ENCODE measurements at places on chromosomes 1 and 21. TPM values are rescaled to one million over a fixed set of nuclear protein-coding genes. Genes with fewer than 3 reads are reported as not detected.

The CBS gene
- polyA plus RNA-seq, result 93.6 TPM

DNA sequence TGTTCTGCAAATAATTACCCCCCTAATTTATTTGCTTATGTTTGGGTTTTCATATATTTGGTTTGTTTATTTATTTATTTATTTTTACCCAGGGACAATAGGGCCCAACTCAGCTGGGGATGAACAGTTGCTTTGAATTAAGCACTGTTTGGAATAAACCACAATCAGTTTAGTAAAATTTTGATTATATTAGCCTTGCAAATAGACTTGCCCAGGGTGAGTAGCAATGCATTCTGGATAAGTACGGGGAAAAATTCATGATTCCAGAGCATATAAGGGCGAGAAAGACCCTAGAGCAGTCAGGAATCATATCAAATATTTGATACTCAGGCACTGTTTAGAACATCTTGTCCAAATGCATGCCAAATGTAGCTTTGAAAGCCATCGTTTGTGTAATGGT lies 242.7 kb downstream of the OMA1 start:
- H3K27ac ChIP-seq, result no peak overlapping the region
- H3K4me3 ChIP-seq, result no peak overlapping the region
- H3K4me1 ChIP-seq, result peaks cover 4% of the 10 kb centered on the region
- no peaks in the 10 kb centered on the region for H3K36me3 ChIP-seq
- H3K27me3 ChIP-seq, result no peaks in the 10 kb centered on the region

The OBSCN gene
- 87.1 TPM for polyA plus RNA-seq

DNA sequence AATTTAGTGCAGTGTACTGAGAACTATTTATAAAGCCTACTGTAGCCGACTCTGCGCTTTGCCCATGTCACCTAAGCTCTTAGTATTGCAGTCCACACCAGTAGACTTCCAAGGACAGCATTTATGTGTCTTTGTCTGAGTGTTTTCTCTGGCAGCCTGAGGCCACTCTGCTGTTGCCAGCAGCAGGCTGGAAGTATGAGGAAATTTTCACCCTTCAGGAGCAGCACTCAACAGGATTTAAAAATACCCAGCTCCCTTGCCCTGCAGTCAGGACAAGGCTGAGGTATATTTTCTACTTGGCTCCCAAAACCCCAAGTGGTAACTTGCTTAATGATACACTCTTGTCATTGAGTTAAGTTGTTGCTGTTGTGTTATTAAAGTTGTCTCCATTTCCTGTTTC lies 230.1 kb downstream of the SRGAP2C start:
- peaks cover 12% of the 10 kb centered on the region for H3K4me1 ChIP-seq
- peak overlapping the region; percentile 83 for H3K27ac ChIP-seq
- H3K27me3 ChIP-seq, result no peaks in the 10 kb centered on the region
- H3K4me3 ChIP-seq, result no peak overlapping the region

- H3K27me3 ChIP-seq, result no peaks in the 10 kb centered on the region
- H3K4me3 ChIP-seq, result no peak overlapping the region
- H3K4me1 ChIP-seq, result peaks cover 12% of the 10 kb centered on the region
These were observed 33.5 kb downstream of the SCYL3 start for GRCh38 chr1:169860187-169860586.

The SERTAD4 gene
- polyA plus RNA-seq, result 1.4 TPM

DNA sequence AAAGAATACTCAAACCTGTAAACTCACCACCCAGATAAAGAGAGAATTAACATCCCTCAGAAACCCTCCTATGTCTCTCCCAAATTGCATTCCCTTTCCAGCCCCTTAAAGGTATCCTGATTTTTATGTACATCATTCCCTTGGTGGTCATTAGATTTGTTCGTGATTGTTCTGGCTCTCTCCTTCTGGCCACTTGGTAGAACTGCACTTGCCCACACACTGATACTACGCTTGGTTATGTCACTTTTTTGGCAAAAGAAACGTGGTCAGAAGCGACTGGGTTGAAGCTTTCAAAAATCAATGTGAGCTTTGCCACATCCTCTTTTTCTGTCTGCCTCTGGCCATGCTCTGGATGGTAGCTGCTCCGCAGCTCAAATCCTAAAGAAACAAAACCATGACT lies 76.3 kb downstream of the KRTAP19-8 start:
- no peaks in the 10 kb centered on the region for H3K4me1 ChIP-seq
- H3K36me3 ChIP-seq, result no peaks in the 10 kb centered on the region
- DNase-seq, result no peak
- no peaks in the 10 kb centered on the region for H3K27me3 ChIP-seq

- no peaks in the 10 kb centered on the region for H3K27me3 ChIP-seq
- DNase-seq, result peak; percentile 18
- H3K4me1 ChIP-seq, result peaks cover 8% of the 10 kb centered on the region
- H3K27ac ChIP-seq, result no peak overlapping the region
- peak overlapping the region; percentile 56 for H3K4me3 ChIP-seq
These were observed 1.4 kb downstream of the ZBTB8A start for GRCh38 chr1:32540605-32541004.

- H3K27me3 ChIP-seq, result no peaks in the 10 kb centered on the region
- peaks cover 6% of the 10 kb centered on the region for H3K4me1 ChIP-seq
- no peak for DNase-seq
These were observed 40.7 kb upstream of the CXADR start for GRCh38 chr21:17472182-17472581.

GRCh38 chr1:11787251-11787803 lies 18.4 kb downstream of the MTHFR start:
- peak overlapping the region; percentile 98 for H3K27ac ChIP-seq
- no peaks in the 10 kb centered on the region for H3K36me3 ChIP-seq
- peak; percentile 69 for DNase-seq
- H3K4me1 ChIP-seq, result peaks cover 72% of the 10 kb centered on the region

- H3K36me3 ChIP-seq, result no peaks in the 10 kb centered on the region
- H3K4me3 ChIP-seq, result no peak overlapping the region
- peaks cover 10% of the 10 kb centered on the region for H3K4me1 ChIP-seq
- no peak for DNase-seq
These were observed 479.8 kb downstream of the DISC1 start for GRCh38 chr1:232106415-232106814.

The FOXO6 gene
- 18.6 TPM for polyA plus RNA-seq

DNA sequence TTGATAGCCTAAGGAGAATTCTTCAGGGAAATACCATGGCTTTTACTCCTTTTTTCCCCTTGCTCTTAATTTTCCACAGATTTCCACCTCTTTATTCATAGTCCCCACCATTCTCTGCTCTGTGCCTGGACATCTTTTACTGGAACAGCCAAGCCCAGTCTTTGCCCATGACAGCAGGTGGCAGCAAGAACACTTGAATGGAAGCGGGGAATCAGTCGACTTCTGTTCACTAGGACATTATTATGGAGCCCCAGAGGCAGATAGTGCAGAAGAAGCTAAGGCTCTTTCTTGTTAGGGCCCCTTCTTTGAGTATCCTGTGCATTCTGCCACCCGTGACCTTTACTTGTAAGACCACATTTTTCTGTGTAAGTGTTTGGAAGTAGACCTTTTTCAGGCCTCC lies 6.3 kb downstream of the OR14I1 start:
- no peak for DNase-seq
- H3K27me3 ChIP-seq, result no peaks in the 10 kb centered on the region
- H3K4me1 ChIP-seq, result no peaks in the 10 kb centered on the region
- H3K27ac ChIP-seq, result no peak overlapping the region
- H3K4me3 ChIP-seq, result no peak overlapping the region

DNA sequence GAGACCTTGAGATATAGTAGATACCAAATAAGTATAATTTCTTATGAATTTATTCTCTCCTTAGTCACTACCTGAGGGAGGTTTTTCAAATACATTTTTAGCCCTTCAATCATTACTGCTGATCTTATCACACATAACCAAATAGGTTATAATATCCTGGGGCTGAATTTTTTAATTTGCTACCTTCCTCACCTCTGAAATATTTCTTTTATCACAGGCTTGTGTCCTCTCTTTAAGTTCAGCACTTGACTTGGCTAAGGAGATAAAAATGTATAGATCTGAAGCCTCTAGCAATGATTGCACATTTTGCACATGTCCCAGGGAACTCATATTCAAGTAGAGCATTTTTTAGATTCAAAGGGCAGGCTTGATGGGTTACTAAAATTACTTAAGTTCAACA lies 23.1 kb downstream of the CFH start:
- no peaks in the 10 kb centered on the region for H3K27me3 ChIP-seq
- no peaks in the 10 kb centered on the region for H3K4me1 ChIP-seq
- H3K4me3 ChIP-seq, result no peak overlapping the region
- no peak overlapping the region for H3K27ac ChIP-seq
- H3K36me3 ChIP-seq, result no peaks in the 10 kb centered on the region
- DNase-seq, result no peak

DNA sequence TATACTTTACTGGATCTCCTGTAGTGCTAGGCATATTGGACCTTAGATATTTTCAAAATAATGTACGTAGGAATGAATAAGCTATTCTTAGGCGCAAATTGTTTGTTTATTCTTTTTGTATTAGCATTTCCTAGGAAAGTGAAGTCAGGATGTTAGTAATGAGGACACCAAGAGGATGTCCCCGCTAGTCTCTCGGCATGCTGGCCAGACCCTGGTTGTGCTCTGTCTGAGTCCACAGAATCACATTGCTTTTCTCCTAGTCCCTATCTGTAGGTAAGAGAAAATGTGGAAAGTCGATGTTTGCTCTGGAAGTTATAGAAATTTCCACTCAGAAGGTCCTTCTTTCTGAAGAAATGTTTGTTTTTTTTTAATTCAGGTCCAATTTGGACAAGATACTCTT lies 31.1 kb downstream of the DNM3 start:
- H3K4me1 ChIP-seq, result no peaks in the 10 kb centered on the region
- no peaks in the 10 kb centered on the region for H3K36me3 ChIP-seq
- H3K27me3 ChIP-seq, result no peaks in the 10 kb centered on the region
- no peak overlapping the region for H3K27ac ChIP-seq

GRCh38 chr1:172777767-172778166 lies 118.9 kb downstream of the FASLG start:
- H3K27me3 ChIP-seq, result no peaks in the 10 kb centered on the region
- no peak overlapping the region for H3K27ac ChIP-seq
- H3K4me1 ChIP-seq, result no peaks in the 10 kb centered on the region
- DNase-seq, result no peak
- no peaks in the 10 kb centered on the region for H3K36me3 ChIP-seq
- H3K4me3 ChIP-seq, result no peak overlapping the region

DNA sequence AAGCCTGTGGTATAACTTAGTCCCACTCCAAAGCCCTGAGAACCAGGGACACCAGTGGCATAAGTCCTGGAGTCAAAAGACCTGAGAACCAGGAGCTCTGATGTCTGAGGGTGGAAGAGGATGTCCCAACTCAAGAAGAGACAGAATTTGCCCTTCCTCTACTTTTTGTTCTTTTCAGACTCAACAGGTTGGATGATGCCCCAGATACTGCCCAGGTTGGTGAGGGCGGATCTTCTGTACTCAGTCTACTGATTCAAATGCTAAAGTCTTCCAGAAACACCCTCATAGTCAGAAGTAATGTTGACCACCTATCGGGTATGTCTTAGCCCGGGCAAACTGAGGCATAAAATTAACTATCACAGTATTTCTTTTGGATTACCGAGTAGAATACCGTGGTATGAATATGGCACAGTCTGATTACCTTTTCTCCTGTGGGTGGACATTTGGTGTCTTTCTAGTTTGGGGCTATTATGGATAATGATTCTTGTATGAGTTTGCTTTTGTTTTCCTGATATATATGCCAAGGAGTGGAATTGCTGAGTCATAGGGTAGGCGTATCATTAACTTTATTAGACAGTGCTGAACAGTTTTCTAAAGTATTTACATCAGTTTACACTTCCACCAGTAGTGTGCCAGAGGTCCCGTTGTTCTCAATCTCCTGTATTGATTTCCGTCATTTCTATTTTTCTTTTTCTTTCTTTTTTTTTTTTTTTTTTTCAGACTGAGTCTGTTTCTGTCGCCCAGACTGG lies 3.2 kb upstream of the CHAF1B start:
- H3K36me3 ChIP-seq, result peaks cover 11% of the 10 kb centered on the region
- H3K27me3 ChIP-seq, result no peaks in the 10 kb centered on the region
- H3K4me3 ChIP-seq, result no peak overlapping the region
- no peak for DNase-seq
- H3K27ac ChIP-seq, result no peak overlapping the region

DNA sequence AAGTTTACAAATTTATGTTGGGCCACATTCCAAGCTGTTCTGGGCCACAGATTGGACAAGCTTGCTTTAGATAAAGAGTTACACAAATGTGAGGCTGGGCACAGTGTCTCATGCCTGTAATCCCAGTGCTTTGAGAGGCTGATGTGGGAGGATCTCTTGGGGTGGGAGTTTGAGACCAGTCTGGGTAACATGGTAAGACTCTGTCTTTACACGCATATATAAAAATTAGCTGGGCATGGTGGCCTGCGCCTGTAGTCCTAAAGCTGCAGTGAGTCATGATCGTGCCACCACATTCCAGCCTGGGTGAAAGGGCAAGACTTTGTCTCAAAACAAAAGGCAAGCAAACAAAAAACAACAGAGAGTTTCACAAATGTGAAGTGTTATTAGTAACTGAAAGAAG lies 5.9 kb upstream of the VCAM1 start:
- H3K4me1 ChIP-seq, result peaks cover 11% of the 10 kb centered on the region
- H3K27me3 ChIP-seq, result no peaks in the 10 kb centered on the region
- no peak overlapping the region for H3K27ac ChIP-seq
- DNase-seq, result no peak
- H3K36me3 ChIP-seq, result no peaks in the 10 kb centered on the region
- H3K4me3 ChIP-seq, result no peak overlapping the region

The NHLH2 gene
- not detected for polyA plus RNA-seq

The RGS8 gene
- 0.14 TPM for polyA plus RNA-seq

- peaks cover 3% of the 10 kb centered on the region for H3K27me3 ChIP-seq
- no peak for DNase-seq
- H3K4me3 ChIP-seq, result no peak within 1 kb of the TSS
These were observed at the start of gene LAX1 for GRCh38 chr1:203765029-203765837. Gene LAX1 (plus strand): TSS chr1:203765183. CDS start chr1:203765566, 383 bp downstream.
